Activated CD4-positive, alpha-beta T cell treated with anti-CD3 and anti-CD28 coated beads, Interleukin-2, amount 10 ng/mL, durations not matched to agents 24 days and 14 days (primary cell): ENCODE measurements at places on chromosomes 7 and 10. TPM values are rescaled to one million over a fixed set of nuclear protein-coding genes. Genes with fewer than 3 reads are reported as not detected.
A peak's percentile ranks its signal among the peaks of the same experiment; 100 is the strongest.

DNA sequence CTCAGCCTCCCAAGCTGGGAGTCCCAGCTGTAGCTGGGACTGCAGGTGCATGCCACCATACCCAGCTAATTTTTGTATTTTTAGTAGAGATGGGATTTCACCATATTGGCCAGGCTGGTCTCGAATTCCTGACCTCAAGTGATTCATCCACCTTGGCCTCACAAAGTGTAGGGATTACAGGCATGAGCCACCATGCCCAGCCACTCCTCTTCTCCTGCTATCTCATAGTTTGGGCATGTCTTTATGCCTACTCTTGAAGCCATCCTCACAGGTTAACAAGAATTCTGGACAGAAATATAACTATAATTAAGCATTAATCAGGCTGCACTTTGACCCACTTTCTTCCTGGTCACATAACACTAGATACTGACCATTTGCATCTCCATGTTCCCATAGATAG, 28.6 kb upstream of the C10orf67 start:
- no peak for DNase-seq

DNA sequence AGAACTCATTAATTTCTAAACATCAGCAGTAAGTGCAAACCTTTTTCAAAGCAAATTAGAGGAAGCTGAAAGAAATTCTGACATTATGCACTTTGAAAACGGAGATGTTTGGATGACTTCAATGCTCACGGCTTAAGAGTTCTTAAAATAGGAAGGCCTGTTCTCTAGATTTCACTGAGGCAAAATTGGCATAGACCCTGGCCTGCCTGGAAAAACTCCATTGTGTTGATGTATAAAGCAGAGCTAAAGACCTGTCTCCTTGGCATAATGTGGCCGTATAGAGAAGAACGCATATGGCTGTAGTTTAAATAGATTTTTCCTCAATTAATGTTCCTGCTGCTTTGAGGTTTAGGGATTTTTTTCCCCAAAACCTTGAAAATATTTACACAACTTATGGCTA, 24.5 kb upstream of the AGMO start:
- no peak for DNase-seq

DNA sequence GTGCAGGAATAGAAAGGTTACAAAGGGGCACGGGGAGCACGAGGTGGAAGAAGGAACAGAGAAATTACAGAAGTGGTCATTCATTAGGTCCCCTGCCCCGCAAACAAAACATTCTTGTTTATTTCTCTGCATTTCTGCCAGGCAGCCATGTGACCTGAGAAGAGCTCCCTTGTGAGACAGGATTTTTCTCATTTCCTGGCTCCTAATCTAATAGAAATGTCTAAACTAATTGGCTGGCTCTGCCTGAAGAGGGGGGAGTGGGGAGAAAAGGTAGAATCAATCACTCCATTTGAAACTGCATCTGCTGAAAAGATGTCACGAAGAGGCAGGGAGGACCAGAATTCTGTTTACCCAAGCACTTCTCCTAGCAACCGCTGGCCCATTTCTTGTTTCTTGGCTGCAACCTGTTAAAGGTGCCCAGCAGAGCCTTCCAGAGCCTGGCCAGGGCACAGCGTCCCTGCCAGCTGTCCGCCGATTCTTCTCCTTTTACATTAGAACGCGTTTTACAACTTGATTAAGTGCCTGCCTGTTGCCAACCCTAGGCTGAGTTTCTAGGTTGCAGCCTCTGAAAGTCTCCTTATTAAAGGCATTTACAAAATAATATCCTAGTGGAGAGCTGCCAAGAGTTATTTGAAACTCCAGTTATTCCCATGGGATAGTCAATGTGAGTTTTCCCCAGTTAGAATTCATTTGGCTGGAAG, 1227.6 kb downstream of the TYW1 start:
- no peak for DNase-seq

DNA sequence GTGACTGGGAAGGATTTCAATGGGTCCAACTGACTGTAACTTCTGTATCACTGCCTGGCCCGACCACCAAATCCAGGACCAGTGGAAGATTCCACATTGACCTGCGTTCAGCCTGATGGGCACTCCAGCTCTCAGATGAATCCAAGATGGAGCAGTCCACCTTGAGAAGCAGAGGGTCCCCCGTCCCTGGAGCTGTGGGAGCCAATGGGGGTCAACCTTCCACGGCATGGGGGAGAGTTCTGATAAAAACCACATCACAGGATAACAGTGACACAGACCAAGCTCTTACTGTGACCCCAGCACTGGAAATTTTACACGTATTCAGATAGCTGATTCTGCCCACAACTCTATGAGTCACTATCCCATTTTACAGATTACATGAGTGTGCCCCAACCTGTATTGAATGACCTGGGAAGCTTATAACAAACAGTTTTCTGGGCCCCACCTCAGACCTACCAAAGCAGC, 11.2 kb downstream of the ZCCHC24 start:
- no peak for DNase-seq

DNA sequence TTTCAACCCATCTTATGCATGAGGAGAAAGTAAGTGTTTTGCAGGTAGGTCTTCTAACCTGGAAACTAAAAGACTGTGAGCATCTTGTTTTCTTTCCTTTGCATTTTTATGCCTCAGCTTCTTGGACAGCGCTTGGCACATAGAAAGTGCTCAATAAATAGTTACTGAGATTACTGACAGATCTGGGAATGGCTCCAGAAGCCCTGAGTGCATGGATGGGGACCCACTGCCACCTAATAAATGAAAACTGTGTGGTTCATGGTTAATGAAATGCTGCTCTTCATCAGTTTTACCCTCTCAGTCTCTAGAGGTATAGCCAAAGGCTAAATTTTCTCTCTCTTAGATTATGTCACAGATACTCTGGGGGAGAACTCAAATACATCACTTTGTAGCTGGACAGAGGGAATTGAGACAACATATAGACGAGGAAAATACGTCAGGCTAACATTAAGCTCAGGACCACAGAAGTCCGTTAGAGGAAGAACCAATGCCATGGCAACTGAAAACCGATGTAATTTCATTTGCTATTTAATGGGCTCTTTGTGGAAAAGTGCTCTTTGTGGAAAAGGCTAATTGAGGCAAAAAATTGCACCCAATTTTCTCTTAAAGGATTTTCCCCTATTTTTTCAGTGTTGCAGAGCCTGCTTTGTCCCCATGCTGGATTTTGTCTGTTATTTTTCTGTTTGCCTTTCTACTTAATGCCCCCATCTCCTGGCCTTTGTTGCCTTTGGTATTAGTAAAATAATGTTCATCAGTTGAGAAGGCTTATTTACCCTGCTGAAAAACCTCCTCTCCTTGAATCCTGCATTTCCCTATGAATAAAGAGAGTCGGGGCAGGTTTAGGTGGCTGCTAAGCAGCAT, 17.8 kb downstream of the ASB4 start:
- DNase-seq: no peak

DNA sequence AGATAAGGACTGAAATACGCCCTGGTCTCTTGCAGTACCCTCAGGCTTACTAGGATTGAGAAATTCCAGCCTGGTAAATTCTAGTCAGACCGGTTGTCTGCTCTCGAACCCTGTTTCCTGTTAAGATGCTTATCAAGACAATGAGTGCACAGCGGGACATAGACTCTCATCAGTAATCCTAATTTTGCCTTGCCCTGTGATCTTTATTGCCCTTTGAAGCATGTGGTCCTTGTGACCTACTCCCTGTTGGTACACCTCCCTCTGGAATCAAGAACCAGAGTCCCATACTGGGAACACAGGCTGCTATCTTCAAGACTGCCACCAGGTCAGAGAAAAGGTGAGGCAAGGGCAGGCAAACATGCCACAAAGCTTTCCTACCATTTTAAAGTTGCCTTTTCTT, 7.2 kb downstream of the C10orf53 start:
- no peak for DNase-seq

DNA sequence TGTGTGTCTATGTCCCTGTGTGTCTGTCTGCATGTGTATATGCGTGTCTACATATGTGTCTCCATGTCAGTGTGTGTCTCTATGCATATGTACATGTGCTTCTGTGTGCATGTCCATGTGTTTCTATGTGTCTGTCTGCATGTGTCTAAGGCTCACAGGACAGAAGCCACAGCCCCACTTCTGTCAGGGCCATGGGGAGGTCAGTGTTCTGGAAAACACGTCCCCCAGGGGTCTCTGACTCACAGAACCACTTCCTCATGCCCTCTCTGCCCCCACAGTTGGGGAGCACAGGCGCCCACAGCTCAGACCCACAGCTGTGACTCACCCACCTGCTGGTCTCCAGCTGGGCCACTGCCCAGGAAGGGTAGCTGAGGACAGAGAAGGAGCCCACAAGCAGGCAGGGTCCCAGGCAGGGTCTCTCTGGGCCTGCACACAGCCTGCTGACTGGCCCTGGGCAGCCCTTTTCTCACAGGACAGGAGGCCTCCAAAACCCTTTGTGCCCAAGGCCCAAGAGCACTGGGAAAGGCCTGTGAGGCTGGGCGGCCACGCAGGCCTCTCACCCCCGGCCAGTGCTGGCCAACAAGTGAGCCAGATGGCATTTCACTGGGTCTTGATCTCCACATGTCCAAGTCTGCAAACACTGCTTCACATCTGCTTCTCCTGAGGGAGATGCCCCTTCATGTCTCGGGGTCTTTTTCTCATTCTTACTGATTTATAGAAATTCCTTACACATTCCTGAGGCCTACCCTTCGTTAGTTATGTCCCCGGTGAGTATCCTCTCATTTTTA, 102.9 kb upstream of the FAM20C start:
- DNase-seq: no peak

GRCh38 chr10:73923935-73924598, 13.1 kb downstream of the PLAU start:
- no peak for DNase-seq

GRCh38 chr7:67619175-67619574, 622.5 kb downstream of the TYW1 start:
- no peak for DNase-seq

DNA sequence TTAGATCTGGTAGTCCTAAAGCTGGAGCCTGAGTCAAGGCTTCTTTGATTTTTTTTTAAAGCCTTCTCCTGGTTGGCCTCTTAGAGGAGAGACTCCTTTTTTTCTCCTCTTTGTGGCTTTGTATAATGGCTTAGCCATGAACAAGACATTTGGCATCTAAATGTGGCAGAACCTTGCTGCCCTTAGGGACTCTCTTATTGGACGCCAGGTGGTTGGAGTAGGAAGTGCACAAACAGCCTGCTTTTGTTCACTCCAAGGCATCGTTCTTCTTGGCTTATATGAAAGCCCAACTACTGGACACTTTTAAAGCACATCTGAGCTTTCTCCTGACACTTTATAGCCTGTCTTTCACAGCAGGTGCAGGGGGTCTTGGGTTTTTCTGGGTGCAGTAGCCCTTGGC, 25.0 kb downstream of the ZPBP start:
- peak; percentile 66 for DNase-seq

DNA sequence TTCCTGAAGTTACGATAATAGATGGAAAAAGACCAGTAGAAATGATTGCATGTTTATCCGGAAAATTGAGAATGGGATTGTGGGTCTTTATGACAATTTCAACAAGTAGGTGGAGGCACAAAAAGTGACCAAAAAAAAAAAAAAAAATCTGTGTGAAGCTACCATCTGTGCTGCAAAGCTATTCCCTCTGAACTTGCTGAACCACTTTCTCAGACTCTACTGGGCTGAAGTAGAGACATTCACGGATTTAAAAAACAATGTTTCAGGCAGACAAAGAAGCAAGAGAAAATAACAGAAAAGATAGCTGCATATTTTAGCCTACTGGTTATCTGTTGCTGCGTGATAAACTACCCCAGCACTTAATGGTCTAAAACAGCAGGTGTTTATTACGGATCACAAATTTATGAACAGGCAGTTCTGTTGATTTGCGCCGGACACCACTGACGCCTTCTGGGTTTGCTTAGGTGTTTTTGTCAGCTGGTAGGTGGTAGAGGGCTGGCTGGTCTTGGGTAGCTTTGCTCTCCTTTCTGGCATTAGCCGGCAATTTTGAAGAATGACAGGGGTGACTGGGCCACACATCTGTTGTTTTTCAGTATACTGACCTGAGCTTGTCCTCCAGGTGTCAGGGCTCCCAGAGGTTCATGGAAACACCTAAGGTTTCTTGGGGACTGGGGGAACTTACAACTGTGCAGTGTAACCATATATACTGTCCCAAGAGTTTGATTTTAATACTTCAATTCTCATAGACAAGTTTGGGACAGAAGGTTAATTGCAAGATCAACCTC, 665.1 kb downstream of the CCSER2 start:
- no peak for DNase-seq

DNA sequence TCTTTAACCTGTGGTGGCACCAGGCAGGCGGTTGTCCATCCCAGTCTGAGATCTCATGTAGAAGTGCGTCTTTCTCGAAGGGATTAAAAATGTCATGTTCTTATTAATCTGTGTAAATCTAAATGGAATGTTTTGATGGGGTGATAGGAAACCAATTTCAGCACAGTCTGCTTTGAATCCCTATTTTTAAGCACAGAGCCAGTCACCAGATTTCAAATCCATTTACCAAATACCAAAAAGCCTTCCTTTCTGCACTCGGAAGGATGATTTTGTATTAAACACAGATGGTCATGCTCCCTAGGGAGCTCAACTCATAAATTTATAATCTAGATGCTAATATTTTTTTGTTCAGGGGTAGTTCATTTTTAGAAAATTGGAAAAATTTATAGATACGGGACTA, 160.6 kb upstream of the AOAH start:
- no peak for DNase-seq

GRCh38 chr7:134140889-134141867, 14.0 kb downstream of the LRGUK start:
- DNase-seq: peak; percentile 80

DNA sequence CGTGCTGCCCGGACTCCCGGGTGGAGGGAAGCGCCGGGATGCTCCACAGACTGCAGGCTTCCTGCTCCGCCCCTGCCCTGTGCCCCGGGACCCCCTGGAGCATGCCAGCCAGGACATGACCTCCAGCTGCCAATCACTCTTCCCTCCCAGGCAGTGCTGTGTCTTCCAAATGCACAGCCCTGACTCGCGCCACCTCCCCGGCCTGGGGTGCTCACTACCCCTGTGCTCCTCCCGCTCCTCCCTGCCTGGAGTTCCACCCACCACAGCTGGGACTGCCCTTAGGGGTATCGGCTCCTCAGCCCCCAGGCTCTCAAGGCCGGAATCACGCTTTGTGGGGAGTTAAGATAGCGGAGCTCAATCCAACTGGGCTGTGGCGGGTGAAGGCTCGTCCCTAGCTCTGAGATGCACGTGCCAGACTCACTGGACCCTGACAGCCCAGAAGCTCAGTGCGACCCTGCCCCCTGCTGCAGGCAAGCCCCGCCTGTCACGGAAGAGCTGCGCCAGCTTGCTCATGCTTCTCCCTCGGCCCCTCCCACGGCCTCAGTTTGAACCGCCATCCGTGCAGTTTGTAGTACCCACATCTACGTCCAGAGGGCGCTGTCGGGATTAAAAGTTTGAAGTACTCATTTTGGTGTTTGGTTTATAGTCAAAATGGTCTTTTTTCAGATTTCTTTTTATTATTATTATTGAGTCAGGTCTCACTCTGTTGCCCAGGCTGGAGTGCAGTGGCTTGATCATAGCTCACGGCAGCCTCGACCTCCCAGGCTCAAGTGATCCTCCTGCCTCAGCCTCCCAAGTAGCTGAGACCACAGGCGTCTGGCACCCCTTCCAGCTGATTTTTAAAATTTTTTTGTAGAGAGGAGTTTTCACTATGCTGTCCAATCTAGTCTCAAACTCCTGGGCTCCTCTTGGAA, 142.5 kb upstream of the TCERG1L start:
- peak; percentile 91 for DNase-seq

- no peak for DNase-seq
These were observed 327.2 kb upstream of the BMPER start for GRCh38 chr7:33578166-33578565.

The ADRA2A gene
- total RNA-seq: 0.05 TPM in 1 of 2 replicates, not detected in the other

The GPR26 gene
- not detected in 2 replicates for total RNA-seq

The TCERG1L gene
- not detected in 2 replicates for total RNA-seq

The TMEM209 gene
- total RNA-seq: 48.2 and 52.9 TPM in 2 replicates

The EPO gene
- 0.40 TPM in 1 of 2 replicates, not detected in the other for total RNA-seq

The TMEM236 gene
- 0.02 and 0.05 TPM in 2 replicates for total RNA-seq
